Activated CD4-positive, alpha-beta T cell treated with anti-CD3 and anti-CD28 coated beads, Interleukin-2, amount 50 U/mL, for 1 hour (primary cell): ENCODE measurements at places on chromosomes 2 and 18.

- no peak for DNase-seq
These were observed 97.4 kb upstream of the LHCGR start for GRCh38 chr2:48852938-48853337.

- no peak for DNase-seq
These were observed 217.8 kb downstream of the HAUS1 start for GRCh38 chr18:46321955-46322354.

- DNase-seq: no peak
These were observed 10.0 kb downstream of the TCF4 start for GRCh38 chr18:55577812-55578539.

DNA sequence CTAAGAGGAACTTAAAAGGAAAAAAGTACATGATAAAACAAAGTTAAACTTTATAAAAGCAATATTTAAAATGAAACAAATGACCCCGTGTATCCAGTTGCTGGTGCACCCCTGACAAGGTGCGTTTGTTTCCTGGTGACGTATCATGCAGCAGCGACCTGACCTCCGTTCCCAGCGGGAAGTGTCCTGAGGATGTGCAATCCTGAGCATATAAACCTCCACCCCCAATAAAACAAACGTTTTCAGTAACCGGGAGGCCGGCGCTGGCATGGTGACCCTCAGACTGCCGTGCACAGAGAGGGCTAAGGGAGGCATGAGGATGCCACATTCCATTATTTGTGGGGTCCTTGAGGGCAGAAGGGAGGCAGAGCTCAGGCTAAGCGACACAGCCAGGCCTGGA lies 14.8 kb downstream of the SLC66A2 start:
- no peak for DNase-seq

GRCh38 chr2:314561-315336 lies 26.9 kb upstream of the ALKAL2 start:
- no peak for DNase-seq

GRCh38 chr18:29003194-29003593 lies 826.3 kb upstream of the CDH2 start:
- DNase-seq: no peak

DNA sequence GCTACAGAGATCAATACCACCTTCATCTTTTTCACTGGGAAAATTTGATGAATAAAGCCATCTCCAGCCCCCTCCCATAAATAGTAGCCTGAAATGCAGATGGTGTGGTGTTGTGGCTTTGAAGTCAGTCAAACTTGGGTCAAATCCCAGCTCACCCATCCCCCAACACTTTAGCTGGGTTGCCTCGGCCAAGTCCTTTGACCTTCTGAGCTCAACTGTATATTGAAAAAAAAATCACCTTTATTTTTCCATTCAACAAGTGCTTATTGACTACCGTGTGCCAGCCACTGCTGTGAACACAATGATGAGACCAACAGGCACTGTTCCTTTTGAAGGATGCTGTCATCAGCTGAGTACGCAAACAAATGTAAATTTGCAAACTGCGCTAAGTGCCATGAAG lies 35.1 kb upstream of the NTSR2 start:
- no peak for DNase-seq

DNA sequence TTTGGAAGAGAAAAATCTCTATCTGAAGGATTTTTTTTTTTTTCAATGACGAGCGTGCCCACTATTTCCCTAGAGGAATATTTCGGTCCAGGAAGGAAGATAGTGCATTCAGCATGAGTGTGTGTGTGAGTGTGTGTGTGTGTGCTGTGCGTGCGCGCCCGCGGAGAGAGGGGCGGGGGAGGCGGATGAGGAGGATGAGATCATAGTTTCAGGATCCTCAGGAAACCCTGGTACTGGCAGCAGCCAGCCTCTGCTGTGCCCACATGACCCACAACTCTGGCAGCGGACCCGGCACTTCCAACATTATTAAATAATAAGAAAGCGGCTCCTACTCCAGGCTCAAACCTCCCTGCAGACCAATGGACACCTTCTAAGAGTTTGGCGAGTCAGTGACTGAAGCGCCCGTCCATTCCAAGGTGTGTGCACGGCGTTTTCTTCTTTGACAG lies 217.0 kb upstream of the DTNA start:
- DNase-seq: no peak

DNA sequence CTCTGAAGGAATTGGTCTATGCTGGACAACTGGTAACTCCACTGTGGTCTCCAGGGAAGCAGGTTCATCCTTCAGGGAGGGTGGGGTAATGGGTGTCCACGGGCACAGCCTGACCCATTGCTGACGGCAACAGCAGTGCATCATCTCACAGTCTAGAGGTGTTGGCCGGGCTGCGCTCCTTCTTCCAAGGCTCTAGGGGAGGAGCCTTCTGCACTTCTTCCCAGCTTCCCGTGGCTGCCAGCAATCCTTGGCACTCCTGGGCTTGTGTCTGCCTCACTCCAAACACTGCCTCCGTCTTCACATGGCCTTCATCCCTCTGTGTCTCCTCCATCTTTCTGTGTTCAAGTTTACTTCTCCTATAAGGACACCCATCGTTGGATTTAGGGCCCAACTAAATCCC lies 166.2 kb downstream of the CTIF start:
- DNase-seq: no peak

- DNase-seq: no peak
These were observed 63.5 kb upstream of the ARL5A start for GRCh38 chr2:151891566-151892194.

GRCh38 chr2:15899327-15899612 lies 41.1 kb upstream of the MYCN start:
- DNase-seq: no peak

GRCh38 chr2:40666398-40666797 lies 214.5 kb upstream of the SLC8A1 start:
- DNase-seq: no peak

- no peak for DNase-seq
These were observed 132.9 kb downstream of the AGPS start for GRCh38 chr2:177525351-177525924.

GRCh38 chr18:72458271-72458670 lies 85.9 kb downstream of the CBLN2 start:
- DNase-seq: no peak

DNA sequence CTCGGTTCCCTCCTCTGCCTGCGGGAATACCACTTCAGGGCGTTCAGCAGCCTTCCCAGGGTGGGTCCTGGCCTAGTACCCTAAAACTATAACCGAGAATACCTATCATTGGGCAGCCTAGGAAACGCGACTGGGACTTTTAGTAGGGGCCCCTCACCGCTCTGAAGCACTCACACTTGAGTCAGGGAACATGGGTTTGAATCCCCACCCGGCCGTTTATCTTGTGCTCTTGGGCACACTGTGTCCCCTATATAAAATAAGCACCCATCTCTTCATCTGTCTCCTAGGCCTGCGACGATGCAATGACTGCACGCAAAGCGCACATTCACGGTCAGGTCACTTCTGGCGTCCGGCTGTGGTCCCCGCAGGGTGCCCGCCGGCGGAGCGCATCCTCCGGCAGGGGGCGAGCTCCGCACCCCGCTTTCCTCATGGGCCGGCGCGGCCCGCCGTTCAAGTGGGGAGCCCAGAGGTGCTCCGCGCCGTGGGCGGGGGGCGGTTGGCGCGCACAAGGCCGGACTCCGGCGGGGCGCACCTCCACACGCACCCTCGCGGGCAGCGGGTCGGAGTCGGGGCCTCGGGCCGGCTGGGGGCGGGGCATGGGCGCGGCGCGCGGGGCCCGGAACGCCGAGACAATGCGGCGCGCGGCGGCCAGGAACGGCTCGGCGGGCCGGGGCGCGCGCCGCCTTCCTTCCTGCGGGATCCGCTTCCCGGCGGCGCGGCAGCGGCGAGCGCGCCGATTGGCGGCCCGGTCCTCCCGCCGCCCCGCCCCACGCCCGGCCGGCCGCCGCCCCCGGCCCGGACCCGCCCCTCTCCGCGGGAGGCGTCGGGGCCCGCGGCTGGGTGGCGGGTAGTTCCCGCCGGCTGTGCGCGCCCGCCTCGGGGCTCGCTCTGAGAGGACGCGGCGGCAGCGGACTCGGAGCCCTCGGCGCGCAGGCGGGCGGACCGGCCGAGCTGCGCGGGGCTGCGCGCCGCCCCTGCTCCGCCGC lies at the start of gene ASAP2:
TSS of gene ASAP2 (plus strand) at position 850 of the 986 bp plus-strand sequence. CDS start 293 bp downstream, outside the sequence.
- peak; percentile 4 for DNase-seq

DNA sequence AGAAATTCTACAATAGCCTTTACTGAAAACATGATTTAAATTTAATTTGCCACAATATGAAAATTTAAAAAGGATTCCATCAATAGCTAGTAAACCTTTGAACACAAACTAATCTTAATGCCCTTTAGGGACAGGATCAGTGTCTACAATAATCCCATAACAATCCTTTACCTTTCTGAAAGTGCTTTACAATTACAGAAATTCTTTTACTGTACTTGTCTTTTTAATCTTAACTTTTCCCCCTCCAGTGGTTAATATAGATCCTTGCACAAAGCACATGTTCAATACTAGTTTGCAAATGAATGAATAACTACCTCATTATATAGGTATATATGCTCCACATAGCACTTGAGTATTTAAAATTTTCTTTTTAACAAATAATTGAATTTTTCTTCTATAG lies 122.6 kb downstream of the PLEKHA3 start:
- DNase-seq: no peak

DNA sequence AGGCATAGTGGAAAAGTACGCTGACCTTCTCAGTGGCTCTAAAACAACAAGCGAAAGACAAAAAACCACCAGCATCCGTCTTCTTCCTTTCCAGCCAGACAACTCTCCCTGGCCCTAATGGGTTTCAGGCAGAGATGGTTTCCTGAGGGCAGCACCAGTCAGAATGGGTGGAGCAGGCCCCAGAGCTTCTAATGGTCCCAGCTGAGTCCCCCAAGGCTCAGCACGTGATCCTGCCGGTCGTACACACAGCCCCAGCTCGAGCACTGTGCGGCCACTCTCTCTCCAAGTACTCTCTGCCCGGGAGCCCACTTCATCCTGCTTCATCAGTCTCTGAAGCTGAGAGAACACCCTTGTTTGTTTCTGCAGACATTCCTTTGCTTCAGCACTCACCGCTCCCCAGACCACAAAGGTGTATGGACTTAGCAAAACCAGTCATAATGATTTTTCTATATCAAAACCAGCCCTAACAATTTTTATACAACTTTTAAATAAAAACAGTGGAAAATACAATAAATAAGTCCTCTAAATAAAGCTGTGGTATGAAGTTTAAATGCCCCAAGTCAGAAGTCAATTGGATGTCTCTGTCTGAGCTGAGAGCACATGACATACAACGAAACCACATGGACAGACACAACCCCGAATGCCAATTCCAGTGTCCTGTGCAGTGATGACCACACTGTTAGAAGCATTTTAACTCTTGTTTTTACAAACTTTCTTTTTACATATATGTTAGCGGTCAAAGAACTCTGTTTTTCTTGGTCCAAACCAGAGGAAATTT lies 63.9 kb downstream of the PARD6G start:
- no peak for DNase-seq

DNA sequence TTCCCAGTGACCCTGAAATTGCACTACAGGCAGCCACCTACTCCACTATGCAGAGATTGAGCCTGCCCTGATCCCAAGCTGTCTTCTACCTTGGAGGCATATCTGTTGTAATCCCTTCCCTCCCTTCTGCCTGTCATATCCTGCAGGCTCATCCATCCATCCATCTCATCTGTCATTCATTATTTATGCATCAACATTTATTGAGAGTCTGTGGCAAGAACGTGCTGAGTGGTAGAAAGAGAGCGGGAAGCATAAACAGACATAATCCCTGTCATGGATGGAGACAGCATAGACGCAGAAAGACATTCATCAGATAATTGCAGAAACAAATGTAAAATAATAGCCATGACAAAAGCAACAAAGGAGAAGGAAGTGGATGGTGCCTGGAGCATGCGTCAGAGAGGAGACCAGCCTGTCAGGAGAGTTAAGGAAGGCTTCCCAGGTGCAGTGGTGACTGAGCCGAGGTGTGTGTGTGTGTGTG lies 110.7 kb upstream of the STPG4 start:
- no peak for DNase-seq

DNA sequence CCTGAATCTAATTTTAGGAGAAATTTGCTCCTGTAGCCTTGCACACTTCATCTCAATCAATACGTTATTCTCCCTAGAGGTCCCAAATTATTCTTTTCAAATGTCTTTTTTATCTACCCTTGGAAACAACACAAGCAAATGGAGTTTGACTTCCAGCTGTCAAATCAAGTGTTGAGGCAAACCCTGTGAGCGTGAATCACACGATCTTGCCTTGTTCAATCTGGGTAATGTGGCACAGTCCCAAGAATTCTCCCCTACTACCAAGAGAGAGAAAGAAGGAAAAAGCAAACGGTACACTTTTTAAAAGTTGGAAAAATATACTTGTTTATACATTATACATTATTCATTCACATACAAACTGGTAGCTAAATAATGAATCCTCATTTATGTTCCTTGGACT lies 2035.3 kb upstream of the CELF4 start:
- no peak for DNase-seq

- DNase-seq: no peak
These were observed 11.5 kb downstream of the IGFBP5 start for GRCh38 chr2:216683846-216684245.

DNA sequence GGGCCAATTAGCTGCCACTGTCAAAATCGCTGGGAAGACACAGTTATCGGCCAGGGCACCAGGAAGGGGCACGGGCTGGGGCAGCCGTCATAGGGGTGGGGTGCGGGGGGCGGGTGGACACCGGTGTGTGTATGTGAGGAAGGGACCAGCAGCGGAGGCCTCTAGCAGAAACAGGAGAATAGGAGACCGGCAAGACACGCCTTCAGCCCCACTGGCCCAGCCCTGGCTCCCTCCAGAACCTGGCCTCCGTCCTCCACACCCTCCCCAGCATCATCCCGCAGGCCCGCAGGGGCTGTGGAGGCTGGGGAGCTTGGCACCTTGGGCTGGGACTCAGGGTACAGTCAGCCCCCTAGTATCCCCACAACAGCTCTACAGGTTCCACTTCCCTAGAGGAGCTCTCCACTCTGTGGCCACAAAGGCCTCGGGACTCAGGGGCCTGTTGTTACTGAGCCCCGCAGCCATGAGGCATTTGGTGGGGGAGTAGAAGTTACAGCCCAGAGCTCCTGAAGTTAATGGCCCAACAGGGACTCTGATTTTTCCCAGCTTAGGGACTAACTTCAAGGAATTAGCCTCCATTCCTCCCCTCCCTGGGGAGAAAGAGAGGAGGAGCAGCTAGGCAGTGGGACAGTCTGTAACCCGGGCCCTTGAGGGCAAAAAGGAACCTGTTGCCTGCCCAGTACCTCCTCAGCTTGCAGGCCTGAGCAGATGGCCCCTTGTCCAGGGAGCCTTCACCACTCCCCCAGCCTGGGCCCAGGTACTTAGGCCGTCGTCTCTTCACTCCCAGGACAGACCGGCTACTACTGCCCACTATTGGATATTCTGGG lies 19.9 kb downstream of the SH2D6 start:
- DNase-seq: no peak

DNA sequence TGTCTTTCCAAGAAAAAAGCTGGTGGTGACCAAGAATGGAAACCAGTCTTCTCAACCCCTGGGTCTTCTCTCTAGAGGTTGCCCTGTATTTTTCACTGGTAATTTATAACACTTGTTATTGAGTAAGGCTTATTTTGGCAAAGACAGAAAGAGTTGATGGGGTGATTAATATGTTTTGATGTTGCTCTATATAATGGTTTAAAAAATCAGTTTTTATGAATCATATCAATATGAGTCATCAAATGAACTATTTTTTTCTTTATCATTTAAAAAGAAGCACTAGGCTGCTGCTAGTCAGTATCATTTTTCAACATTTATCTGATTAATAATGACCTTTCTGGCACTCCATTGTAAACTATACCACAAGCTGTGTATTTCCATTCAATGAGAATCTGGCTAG lies 1142.2 kb downstream of the LRP1B start:
- no peak for DNase-seq
